ENCODE measurements at places on chromosomes 7 and 10.
A peak's percentile ranks its signal among the peaks of the same experiment; 100 is the strongest.

GRCh38 chr10:48501787-48502771 is 102.8 kb downstream of the ARHGAP22 start:
- DNase-seq: no peak

GRCh38 chr7:17019106-17019505 is 137.3 kb upstream of the AGR3 start:
- no peak for DNase-seq

DNA sequence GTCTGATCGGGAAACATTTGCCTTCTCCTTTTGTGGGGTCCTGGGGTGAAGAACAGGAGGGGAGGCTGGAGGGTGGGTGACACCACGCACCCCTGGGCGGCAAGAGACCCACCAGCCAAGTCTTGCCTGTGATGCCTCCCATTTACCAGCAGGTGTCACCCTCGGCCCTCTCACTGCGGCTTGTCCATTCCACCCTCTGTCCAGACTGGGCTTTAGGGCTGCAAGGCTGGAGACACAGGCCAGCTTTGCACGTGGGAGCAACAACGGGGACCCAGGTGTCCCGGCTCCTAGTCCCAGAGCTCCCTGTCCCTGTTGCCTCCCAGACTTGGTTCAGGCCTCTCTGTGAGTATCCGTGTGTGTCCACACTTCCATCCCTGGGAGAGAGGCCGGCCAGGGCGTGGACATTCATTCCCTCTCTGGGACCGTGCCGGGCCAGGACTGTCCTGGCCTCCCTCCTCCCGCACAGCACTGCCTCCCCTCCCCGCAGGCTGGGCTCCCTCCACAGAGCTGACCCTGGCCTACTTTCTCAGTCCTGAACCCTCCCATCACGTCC is 36.2 kb upstream of the GTF2IRD1 start:
- peak; percentile 19 for DNase-seq

DNA sequence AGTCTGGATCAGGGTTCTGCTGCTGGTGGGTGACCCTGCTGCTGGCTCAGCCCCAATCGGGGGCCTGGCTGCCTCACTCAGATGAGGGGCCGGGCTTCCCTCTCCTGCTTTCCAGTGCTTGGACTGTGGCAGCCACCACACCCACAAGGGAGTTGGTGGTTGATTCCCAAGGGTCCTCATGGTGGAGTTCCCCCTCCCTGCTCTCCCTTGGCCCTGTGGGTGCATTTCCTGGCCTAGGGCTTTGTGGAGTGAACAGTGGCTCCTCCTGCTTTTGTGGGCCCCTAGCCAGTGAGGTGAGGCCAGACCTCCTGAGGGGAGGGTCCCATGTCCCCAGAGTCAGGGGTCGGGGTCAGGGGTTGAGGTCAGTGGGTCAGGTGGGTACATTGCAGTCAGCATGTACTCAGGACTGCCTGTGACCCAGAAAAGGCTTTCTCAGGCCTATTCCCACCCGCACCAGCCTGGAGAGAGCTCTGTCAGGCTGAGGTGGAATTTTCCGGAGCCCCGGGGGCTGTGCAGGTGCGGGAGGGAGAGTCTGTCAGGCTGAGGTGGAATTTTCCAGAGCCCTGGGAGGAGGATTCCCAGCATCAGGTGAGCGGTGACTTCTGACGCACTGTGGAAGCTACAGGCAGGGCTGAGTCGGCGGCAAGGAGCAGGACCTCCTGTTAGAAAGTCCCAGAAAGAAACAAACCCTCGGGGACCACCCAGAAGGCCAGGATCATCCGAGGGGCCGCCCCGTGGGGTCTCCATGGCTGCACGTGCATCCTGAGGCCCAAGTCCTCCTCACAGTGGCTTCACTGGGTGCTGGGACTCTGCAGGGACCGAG is 94.4 kb upstream of the INSIG1 start:
- no peak for DNase-seq

GRCh38 chr10:123891144-123892071 is at the start of gene CPXM2:
Gene CPXM2, minus strand, starts transcription at chr10:123891807. Its CDS starts 148 bp downstream, at chr10:123891659.
- DNase-seq: no peak

DNA sequence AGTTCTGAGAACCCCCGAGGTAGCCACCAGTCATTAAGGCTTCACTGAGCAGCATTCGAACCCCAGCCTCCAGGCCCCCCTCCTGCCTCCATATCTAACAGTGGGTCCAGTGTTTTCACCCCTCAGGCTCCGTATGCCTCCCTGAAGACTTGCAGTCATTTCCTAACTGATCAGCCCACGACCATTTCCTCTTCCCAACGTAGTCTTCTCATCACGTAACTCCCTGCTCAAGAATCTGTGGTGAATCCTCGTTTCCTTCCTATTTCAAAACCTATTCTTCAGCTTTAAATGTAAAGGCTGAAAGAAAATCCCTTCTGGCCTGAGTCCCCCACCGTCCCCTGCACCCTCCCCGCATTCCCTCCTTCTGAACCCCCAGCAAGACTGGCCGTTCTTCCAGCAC is 21.1 kb downstream of the FRMD4A start:
- DNase-seq: no peak

DNA sequence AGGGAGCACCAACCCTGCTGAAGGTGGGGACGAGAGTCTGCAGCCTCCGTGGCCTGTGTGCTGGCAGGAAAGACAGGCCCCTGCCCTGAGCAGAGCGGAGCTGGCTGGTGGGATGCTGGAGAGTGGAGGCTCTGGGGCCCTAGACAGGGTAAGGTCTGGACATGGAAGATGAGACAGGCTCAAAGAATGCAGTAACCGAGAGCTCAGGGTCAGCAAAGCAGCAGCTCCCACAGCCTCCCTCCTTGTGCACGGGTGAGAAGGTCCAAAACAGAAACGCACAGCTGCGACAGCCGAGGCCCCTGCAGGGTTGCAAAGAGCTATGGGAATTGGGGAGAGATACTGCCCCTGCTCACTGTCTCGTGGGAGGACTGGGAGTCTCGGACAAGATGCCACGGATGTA is 80.5 kb downstream of the TNS3 start:
- no peak for DNase-seq

DNA sequence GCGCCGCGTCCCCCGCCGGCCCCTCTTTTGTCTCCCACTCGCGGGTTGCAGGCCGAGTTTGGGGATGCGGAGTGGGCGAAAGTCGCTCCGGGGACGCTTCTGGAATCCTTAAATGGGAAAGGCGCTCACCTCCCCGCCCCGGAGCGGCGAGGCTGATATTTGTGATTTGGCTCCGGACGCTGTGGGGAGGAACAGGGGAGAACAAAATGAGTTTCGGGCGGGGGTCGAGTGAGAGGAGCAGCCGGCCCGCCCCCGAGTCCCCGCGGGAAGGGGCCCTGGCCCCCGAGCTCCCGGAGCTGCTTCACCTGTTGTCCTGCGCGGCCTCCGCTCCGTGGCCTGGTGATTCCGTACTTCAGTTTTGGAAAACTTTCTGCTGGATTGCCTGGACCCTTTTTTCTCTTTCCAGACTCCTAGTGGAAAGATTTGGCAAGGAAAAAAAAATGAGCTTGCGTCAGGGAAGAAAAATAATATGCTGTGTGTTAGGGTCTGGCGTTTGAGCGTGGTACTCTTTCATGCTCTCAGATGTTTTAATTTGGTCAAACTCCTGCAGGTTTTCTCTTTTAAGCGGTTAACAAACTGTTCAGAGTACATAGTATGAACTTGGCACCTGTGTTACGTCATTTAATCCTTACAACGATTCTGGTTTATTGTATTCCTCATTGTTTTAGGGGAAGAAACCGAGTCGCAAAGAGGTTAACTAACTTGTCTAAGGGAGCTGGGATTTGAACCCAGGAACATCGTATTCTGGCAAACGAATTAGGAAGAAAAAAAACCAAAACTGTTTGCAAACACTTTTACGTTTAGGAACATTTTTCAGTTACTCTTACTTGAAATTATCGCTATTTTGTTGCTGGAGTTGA is 924 bp downstream of the BMPR1A start:
- DNase-seq: no peak

DNA sequence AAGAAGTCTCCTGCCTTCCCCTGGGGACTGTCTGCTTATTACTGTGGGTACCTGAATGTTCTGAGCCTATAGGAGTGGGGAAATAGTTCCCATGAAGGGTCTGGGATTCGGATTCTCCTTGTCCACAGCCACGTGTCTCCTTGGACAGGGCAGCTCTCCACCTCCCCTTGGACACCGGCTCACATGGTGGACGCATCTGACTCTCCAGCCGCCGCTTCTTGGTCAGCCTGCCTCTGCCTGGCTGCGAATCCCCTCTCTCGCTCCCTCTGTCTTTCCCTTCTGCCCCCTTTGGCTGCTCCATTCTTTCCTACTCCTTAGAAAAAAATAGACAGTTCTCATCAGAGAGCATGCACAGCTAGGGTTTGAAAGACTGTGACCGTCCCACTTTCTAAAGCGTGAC is 46.9 kb downstream of the JAKMIP3 start:
- DNase-seq: no peak
